ENCODE measurements at places on chromosomes 2 and 18.

DNA sequence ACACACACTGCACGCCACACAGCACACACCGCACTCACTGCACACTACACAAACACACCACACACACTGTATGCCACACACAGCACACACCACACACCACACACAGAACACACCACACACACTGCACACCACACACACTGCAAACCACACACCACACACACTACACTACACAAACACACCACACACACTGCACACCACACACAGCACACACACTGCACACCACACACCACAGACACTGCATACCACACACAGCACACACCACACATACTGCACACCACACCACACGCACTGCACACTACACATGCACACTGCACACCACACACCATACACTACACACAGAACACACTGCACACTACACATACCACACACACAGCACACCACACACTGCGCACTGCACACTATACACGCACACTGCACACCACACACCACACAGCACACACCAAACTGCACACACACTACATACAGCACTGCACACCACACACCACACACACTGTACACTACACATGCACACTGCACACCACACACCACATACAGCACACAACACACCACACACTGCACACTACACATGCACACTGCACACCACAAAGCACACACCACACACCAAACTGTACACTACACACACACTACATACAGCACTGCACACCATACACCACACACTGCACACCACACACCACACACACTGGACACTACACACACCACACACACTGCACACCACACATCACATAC is 59.6 kb downstream of the ASB1 start:
- DNase-seq = no peak

DNA sequence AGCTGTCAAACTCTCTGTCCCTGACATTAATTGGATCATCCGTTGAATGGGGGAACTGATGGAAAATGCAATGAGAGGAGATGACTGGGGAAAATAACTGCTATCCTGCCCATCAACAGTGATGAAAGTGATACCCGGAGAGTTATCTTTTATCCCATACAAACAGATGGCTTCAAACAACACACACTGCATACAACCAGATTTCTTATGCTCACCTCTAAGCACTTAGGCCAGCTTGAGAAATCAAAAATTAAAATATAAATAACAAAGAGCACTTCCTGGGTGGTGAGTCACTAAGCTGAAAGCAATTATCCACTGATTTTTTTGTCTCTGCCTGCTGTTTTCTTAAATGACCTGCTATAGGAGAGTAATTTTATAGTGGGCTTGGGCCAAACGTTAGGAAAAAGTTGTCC is 237.6 kb upstream of the RGPD4 start:
- no peak for DNase-seq

DNA sequence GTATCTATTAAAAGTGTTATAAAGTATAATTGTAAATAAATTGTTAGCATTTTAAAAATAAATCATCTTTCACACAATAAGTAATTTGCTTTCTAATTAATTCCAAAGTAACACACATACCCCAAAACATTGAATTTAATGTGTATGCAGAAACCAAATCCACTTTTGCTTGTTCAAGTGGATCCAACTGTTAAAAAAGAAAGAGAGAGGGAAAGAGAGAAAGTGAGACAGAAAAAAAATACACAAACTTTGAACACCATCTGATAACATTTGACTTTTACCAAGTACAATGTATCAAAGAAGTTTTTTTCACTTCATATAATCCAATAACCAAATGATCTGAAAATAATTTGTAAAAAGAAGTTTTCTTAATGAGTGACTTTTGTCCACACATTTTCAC is 16.6 kb downstream of the C1D start:
- no peak for DNase-seq

DNA sequence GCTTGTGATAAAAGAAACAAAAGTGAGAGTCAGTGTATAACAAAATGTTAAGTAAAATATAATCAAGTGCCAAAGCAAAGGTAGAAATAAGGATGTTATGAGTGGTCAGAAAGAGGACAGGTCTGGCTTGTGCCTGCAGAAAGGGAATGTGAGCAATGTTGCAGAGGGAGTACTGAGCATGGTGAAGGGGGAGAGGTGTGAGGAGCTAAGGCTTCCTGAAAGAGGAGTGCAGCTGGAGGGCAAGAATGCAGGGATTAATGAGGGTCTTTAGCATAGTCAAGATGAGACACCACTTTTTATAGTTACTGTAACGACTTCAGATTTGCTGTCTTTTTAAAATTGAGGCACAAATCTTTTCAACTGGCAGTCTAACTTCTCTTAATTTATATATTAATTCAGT is 22.0 kb upstream of the FIGN start:
- no peak for DNase-seq

- DNase-seq = no peak
Observed at GRCh38 chr2:7632420-7632819, 715.2 kb downstream of the RNF144A start.

DNA sequence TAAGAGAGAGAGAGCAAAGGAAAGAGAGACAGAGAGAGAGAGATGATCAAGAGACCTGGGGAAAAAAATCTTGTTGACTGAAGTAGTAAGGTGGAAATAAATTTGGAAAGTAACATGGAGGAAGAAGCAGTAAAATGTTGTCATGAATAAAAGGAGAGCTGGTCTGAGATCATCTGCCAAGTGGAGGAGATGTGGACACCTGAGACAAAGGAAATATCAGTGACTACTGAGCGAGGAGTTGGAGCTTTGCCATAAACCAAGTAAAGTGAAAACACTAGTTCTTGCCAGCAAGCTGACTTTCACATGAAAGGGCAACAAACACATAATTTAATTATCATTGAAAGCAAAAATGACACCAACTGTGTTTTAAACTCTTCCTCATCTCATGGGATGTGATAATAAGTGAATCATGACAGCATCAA is 49.0 kb upstream of the DSG1 start:
- no peak for DNase-seq

DNA sequence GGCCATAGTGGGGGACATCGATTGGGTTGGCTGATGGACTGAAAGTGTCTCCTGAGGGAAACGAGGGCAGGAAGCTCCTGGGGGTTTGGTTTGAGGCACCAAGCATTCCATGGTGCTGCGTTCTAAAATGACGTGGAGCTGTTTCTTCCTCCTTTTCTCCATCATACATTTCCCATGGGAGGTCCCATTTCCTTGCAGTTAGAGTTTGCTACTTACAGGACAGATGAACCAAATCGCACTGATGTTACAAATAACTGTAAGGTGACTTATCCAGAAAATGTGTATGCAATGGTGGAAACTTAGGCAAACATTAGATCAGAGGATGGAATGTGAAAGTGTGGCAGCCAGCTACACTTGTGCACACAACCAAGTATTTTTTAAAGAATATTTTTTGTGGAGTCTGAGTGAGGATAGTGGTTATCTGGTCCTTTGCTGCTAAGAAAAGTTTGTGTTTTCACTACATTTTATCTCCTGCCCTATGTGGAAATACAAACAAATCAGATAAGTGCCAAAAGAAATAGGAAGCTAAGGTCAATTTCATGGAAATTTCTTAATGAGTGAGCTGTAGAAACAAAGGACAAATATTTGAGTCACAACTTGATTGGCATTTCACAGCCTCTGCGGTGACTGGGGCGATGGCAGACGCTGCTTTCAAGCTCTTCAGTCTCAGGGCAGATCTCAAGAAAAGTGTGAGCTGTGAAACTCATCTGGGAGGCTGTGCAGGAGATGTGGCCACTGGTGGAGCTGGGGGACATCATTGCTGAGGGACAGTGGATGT is 256.2 kb downstream of the TSN start:
- DNase-seq = no peak

GRCh38 chr18:44464398-44465180 is 216.1 kb upstream of the SETBP1 start:
- no peak for DNase-seq

GRCh38 chr2:150591496-150592285 is 104.2 kb upstream of the RND3 start:
- no peak for DNase-seq

DNA sequence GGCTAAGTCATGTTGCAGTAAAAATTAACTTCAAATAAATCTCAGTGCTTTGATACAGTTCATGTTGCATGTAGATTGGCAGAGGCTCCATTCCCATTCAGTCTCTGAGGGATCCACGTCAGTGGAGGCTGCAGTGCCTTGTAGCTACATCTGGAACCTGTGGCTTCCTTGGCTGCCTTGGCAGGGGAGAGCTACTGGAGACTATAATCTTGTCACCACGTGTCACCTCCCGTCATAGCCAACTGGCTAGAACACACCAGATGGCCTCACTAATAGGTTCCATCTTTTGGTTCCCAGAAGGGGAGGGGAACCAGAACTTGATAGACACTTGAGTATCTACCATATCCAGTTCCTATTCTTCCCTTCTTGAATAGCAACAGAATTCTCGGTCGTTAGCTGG is 28.4 kb downstream of the E2F6 start:
- DNase-seq = no peak

DNA sequence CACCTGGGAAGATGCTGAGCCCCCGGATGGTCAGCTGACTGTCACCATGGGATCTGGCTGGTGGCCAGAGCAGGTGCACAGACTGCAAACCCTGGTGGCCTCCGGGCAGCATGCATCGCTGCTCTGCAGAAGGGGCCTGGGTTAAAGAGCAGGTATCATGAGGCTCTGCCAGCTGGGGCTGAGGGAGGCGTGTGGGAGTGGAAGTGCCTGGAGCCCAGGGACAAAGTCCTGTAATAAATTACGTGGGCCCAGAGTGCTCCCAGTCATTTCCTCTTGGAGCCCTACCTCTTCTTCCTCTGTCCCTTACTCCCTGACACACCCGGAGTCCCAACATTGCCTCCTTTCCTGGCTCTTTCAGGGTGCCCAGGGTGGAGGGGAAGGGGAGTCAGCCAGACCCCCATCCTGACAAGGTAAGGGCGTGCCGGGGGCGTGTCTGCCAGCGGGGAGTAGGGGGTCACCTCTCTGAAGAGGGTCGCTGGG is at the start of gene MYO7B:
Gene MYO7B (plus strand): TSS at position 262 of the 480 bp plus-strand sequence. CDS start 24,040 bp downstream, outside the sequence.
- DNase-seq = no peak

GRCh38 chr2:236752096-236752495 is 182.5 kb downstream of the ACKR3 start:
- no peak for DNase-seq

DNA sequence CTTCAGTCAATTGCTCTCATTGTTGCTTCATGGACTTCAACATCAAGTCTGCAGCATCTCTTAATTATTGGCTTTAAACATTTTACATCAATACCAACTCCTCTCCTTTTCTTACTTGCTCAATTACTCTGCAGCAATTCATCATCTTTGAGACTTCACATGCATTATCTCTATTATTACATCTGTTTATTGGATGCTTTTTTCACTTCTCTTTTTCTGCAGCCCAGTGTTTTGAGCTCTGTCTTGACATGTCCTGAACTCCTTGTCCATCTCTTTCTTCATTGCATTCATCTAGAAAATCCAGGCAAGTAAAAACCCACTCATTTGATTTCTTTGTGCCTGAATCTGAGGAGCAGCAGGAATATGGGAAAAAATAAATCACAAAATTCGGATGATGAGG is 647.9 kb downstream of the PLCL1 start:
- DNase-seq = no peak

DNA sequence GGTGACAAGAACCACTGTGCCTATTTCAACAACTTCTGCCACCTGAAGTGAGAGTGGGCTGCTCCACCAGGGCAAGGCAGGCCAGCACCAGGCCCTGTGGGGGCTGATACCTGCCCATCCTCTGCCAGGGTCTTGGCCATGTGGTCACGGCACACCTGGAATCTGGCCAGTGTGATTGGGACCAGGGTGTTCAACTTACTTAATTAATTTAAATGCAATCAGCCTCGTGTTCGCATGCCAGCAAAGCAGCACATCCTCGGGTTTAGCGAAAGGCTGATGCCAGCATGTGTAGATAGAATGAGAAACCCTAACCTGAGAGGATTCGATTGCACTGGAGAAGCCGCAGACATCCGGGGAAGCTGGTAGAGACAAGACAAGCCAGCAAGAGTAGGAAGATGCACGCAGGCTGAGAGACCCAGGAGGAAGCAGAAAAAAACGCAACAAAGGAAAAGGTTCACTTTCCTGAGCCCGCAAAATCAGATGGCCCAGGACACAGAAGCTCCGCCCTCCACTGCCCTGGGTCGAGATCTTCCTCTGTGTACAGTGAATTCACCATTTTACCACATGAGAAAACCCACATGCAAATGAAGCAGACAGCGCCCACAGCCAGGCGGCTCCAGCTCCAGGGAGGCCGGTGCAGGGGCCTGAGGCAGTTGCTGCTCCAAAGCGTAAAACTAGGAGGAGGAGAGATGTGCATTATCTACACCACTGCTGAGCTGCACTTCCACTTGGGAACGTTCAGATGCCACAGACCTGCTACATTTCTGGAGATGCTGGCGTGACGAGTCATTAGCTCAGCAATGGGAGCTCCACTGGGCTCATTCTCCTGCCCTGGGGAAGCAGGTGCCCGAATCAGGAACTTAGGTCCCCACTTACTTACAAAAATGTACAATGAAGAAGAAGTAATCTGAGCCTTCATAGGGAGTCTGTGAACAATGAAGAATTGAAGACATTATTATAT is 92.1 kb downstream of the TMEM18 start:
- DNase-seq = peak; percentile 16

- DNase-seq = no peak
Observed at GRCh38 chr2:33099989-33100388, 153.2 kb downstream of the LTBP1 start.

DNA sequence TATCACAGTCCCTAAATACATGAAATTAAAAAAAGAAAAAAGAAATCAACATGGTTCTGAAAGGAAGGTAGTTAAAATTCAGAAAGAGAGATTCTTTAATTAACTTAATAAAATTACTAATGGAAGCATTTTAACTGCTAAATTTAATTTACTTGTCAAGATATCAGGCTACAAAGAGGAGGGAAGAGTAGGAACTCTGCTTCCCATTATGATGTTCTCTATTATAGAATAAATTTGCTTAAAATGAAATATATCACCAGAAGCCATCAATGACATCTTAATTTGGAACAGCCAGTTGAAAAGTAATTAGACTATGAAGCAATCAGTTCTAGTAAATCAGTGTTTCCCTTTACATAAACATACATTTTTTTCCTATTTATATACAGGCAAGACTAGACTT is 611.8 kb upstream of the FANCL start:
- DNase-seq = no peak

DNA sequence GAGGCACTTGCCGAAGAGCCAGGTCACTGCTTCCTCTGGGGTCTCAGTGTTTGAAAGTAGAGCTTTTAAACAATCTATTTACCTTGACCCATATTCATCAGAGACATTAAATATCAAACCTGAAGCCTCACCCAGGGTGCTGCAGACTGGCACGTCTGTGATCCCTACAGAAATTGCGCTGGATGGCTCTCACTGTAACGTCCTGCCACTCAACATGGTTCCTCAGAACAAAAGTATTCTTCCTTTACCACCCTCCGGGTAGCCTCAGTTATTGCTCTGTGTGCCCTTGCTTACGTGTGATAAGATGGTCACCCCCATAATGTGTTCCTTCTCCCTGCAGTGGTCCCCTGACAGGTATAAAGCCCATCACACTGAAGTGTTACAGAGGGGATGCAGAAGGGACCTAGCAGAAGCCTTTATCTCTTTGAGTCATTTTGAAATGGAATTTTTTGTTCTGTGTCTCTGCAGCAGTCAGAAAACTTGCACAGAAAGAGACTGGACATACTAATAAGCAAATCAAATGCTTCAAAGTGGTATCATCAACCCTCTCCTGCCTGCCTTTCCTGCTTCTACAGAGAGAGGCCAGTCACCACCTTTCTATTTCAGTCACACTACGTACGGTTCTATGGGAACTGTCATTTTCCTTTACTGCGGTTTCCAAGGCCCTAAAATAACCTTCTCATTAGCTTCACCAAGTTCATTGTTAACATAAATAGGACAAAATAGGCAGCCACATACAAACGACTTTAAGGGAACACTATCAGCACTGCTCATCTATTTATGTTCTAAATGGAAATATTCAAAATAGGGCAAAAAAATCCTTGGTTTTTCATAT is 86.8 kb downstream of the METTL8 start:
- DNase-seq = no peak

Measured in T-helper 9 cell (primary cell).